ENCODE measurements at places on chromosomes 2 and 18.

GRCh38 chr2:217539126-217539525 lies 463.7 kb downstream of the TNS1 start:
- DNase-seq, result no peak

DNA sequence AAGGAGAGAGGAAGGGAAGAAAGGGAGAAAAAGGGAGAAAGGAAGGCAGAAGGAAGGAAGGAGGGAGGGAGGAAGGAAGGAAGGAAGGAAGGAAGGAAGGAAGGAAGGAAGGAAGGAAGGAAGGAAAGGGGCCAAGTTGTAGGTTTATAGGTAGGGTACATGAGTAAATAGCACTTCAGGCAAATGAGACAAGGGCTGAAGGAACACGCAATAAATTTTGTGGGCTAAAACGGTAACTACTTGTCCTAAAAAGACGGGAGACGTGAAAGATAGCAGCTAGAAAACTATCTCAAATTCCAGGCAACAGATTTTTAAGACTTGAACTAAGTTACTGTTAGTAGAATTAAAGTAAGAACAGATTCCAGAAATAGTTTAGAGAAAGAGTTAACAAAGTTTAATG lies 129.3 kb upstream of the XIRP2 start:
- DNase-seq, result no peak

GRCh38 chr2:239292531-239292930 lies 108.3 kb downstream of the HDAC4 start:
- DNase-seq, result no peak

DNA sequence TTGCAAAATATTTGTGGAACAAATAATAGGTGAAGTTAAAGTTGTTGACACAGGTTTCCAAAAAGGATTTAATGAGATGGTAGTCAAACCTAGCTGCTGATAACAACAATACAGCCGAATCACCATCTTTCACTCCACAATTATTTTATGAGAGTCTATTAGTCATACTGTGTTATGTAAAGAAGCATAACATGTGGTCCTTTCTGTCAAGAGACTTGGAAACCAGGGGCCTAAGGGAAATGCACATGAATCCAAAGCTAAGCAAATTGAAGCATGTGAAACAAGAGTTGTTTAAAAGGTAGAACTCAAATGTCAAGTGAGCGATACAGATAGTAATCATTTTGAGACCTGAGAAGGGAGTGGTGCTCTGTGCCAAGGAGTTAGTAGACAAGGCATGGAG lies 16.0 kb downstream of the CD28 start:
- no peak for DNase-seq

- no peak for DNase-seq
These were observed 248.0 kb upstream of the SOX11 start for GRCh38 chr2:5444168-5444567.

DNA sequence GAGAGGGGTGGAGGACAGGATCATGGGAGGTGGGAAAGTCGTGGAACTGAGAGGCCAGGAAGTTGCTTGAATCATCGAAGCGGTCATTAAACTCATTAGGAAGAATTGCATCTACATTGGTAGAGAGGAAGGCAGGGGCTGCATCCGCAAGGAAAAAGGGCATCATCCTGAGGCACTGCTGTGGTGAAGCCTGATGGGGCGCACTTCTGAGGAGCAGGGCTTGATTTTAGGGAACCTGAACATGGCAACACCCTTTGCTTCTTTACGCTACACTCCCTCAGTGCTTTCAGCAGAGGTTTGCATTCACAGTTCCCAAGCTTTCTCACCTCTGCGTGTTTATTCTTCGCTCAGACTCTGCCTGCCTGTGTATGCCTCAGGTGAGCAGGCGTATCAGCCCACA lies 352.0 kb upstream of the RAB6C start:
- no peak for DNase-seq

- no peak for DNase-seq
These were observed 18.8 kb downstream of the MAPK4 start for GRCh38 chr18:50578651-50579050.

DNA sequence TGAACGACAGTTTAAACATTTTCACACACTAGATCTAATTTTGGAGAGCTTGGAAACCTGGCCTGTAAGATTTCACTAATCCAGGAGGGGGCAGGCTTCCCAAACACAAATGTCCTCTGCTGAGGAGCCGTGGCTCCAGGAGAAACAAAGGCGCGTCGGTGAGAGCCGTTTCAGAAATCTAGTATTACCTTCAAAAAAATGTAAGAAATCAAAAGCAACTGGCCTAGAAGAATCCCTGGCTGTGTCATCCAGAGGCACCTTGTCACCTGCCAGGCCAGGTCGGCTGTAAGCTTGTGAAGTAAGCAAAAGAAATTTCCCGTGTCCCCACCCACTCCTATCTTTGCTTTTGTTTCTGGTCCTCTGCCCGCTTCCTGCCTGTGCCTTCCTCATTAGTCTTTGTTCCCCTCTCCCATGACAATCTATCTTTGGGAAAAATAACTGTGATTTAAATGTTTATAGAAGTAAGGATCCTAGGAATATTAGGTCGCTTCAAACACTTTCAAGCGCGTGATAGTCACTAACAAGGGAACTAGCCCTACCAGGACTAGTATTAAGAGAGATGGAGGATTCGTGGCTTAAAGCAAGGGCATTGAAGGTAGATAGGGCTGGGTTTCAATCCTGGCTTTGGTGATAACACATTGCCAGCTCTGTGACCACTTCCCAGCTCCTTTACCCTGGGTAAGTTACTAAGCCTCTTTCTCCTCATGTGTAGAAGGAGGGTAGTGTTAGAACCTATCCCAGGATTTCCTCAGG lies 99.5 kb upstream of the STK39 start:
- peak; percentile 78 for DNase-seq

DNA sequence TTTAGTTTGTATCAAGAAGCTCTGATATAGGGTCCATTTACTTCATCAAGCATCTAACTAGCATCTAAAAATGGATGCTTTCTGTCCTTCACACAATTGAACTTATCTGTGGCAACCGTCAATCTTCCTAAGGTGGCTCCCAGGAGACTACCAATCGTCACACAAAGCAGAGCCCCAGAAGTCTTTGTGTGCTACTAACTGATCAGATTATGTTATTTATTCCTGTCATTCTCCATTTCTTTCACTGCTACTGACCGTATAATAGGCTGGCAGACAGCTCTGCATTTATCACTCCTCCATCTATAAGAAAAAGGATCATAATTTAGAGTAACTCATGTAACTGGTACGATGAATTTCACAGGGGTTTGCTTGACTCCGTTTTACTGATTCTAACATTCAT lies 585.0 kb upstream of the NXPH2 start:
- DNase-seq, result no peak

DNA sequence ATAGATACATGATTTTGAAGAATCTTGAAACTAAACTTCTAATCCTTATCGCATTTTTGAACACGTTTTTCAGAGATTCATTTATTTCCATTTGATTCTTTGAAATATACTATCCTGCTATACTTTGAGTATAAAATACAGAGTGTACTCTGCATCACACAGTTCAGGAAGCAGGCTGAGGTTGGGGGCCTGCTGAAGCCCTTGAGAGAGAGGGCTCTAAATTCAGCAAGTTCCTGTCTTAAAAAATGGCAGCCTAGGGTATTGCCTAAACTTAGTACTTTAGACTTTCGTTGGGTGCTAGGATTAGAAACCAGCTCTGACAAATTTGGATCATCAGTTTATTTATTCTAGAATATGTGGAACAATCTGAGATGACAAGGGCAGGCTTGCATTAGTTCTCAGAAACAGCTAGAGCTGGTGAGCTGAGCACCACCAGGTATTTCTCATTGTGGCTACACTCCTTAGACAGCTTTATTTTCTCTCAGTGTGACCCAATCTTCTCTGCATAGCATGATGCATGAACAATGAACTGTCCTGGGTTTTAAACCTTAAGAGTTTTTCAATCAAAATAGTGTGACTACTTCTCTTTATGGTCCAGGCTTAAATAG lies 49.1 kb downstream of the TFPI start:
- DNase-seq, result no peak

DNA sequence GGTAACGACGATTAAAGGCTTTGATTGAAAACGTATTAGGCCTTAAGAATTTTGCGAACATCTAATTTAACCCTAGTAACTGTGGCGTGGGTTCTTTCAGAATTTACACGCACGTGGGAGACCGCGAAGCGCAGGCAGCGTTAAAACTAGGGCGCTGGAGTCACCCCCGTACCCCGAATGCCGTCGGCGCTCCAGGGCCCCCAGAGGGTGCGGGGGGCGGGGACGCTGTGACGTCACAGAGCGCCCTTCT lies 673 bp upstream of the SMCHD1 start:
- no peak for DNase-seq

- no peak for DNase-seq
These were observed 46.1 kb upstream of the SH3BP4 start for GRCh38 chr2:234905547-234906265.

DNA sequence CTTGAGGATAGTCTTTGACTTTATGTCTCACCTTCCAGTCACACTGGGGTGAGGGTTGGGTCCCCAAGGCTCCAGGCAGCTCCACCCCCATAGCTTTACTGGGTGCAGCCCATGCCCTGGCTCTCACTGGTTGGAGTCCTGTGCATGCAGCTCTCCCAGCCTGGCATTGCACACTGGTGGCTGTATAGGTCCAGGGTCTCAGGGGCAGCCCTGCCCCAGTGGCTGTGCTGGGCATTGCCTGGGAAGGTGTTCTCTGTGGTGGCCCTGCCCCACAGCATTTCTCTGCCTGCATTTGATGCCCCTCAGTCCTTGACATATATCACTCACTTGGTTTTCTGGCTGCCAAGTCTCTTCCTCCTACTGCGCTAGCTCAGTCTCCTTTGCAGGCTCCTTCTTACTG lies 21.2 kb downstream of the MPHOSPH10 start:
- no peak for DNase-seq

DNA sequence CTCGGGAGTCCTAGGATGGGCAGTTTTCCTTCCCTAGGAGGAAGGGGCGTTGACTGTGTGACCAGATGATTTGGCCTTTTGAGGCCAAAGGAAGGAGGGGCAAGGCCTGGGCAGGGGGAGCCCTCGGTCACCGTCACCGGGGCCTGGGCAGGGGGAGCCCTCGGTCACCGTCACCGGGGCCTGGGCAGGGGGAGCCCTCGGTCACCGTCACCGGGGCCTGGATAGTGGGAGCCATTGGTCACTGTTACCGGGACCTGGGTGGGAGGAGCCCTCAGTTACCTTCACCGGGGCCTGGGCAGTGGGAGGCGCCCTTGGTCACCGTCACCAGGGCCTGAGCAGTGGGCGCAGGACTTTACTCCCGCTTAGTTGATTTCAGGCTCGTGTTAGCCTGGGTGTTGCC lies 17.3 kb downstream of the D2HGDH start:
- no peak for DNase-seq

DNA sequence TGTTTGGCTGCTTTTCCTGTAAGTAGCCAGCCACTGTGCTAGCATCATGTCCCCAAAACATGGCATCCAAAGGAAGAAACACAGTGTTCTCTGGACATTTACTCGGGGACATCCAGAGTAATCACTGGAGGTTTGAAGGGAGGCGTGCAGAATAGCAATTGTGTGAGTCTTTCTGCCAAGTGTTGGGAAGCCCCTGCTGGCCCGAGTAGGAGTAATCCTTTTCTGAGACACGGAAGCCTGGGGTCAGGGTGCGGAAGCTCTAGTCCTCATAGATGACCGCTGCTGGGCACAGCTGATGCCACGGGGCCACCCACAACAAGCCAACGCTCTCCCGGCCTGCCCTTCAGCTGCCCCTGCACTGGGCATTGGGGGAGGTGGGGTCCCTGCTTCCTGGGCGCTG lies 24.8 kb upstream of the HDAC4 start:
- no peak for DNase-seq

GRCh38 chr2:102241616-102242305 lies 54.9 kb downstream of the IL1RL2 start:
- DNase-seq, result no peak

DNA sequence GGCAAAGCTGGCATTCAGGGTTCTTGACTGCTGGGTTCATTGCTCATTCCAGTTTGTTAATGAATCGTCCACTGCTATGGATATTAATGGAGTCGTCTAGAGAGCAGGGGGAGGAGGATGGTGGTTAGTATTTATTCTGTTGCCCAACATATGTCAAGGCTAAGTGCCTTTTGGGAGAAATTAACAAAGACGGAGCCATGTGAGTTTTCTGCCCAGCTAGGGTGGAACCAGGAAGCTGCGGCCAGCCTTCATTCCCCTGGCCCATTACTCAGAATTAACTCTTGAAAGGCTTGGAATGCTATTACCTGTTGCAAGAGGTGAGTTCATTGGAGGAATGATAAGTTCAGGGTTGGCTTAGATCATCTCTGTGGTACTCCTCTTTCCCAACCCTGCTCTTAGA lies 19.3 kb downstream of the IGFBP2 start:
- DNase-seq, result no peak

- no peak for DNase-seq
These were observed 670.3 kb downstream of the NR4A2 start for GRCh38 chr2:155662224-155662623.

DNA sequence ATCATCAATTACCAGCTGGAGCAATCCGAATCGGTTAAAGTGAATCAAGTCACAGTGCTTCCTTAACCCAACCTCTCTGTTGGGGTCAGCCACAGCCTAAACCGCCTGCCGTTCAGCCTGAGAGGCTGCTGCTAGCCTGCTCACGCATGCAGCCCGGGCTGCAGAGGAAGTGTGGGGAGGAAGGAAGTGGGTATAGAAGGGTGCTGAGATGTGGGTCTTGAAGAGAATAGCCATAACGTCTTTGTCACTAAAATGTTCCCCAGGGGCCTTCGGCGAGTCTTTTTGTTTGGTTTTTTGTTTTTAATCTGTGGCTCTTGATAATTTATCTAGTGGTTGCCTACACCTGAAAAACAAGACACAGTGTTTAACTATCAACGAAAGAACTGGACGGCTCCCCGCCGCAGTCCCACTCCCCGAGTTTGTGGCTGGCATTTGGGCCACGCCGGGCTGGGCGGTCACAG lies 496 bp upstream of the ITGA4 start:
- DNase-seq, result peak; percentile 98

GRCh38 chr2:113053666-113054065 lies 999 bp upstream of the IL36B start:
- DNase-seq, result no peak

- DNase-seq, result peak; percentile 71
These were observed 60.5 kb upstream of the POMC start for GRCh38 chr2:25228848-25229278.

DNA sequence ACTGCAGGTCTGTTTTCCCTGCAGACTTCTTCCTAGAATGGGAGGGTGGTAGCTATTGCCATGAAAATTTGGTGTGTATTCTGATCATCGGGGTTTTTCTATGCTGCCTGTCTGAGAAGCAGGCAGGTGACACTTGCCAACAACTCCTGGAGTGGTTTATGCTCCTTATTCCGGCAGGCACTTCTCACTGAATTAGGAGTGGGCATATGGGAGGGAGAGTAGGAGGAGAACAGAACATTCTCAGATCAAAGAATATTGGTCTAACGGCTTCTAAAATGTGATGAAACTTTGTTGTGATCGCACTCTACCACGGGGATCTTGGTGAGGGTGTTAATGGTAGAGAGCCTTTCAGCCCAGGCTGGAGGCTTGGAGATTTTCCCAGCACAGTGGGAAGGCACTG lies 480.8 kb downstream of the PLCL1 start:
- DNase-seq, result no peak

GRCh38 chr2:142682528-142682927 lies 194.9 kb upstream of the KYNU start:
- peak; percentile 67 for DNase-seq

GRCh38 chr2:168434146-168434545 lies 21.9 kb upstream of the CERS6 start:
- no peak for DNase-seq

All from NB4 (cell line).